M059J (cell line): ENCODE measurements at places on chromosomes 6 and 20. TPM values are rescaled to one million over a fixed set of nuclear protein-coding genes. Genes with fewer than 3 reads are reported as not detected.
A peak's percentile ranks its signal among the peaks of the same experiment; 100 is the strongest.

- DNase-seq = peak; percentile 31
Observed at GRCh38 chr20:58169450-58169849, 59.0 kb downstream of the ANKRD60 start.

DNA sequence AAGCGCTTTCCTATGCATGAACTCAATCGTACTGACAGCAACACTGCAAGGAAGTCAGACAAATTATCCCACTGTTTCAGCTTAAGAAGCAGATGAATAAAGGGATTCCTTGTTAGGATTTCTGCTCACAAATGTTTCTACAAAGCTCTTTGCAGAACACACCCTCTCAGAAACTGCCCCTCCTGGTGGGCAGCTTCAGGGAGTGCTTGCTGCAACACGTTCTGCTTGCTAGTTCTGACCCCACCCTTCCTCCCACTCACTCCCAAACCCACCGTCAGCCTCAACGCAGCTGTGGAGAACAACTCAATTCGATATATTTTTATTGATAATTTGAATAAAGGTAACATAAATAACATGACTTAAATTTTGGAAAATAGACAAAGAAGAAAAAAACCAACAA lies 250.8 kb upstream of the PRDM1 start:
- peak; percentile 51 for DNase-seq

DNA sequence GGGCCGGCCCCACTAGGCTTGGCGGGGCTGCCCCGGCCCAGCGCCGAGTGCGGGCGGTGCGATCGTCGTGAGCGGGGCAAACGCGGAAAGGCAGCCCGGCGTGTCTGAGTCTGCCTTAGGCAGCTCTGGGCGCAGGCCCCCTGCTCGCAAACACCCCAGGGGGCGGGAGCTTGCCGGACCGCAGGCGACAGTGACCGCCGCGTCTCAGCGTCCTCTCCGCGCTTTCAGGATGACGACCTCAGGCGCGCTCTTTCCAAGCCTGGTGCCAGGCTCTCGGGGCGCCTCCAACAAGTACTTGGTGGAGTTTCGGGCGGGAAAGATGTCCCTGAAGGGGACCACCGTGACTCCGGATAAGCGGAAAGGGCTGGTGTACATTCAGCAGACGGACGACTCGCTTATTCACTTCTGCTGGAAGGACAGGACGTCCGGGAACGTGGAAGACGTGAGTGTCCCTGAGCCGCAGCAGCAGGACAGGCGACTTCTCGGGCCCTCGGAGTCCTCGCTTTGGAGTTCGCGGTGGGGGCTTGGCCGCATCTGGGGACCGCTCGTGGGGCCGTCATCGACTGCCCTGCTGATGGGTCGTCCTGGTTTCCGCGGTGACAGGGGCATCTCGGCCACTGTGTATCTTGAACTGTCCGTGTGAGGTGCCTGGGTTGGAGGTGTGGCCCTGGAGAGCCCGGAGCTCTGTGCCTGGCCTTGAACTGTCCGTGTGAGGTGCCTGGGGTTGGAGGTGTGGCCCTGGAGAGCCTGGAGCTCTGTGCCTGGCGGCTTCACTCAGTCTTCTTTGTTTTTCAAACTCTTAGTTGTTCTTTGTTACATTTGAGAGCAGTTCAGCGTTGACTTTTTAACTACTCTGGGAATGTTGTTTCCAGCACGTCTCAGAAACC lies 786 bp downstream of the ADRM1 start:
- DNase-seq = peak; percentile 43

GRCh38 chr6:18309046-18309445 lies 44.7 kb upstream of the DEK start:
- peak; percentile 34 for DNase-seq

GRCh38 chr6:5211492-5211891 lies 49.3 kb downstream of the LYRM4 start:
- DNase-seq = no peak

DNA sequence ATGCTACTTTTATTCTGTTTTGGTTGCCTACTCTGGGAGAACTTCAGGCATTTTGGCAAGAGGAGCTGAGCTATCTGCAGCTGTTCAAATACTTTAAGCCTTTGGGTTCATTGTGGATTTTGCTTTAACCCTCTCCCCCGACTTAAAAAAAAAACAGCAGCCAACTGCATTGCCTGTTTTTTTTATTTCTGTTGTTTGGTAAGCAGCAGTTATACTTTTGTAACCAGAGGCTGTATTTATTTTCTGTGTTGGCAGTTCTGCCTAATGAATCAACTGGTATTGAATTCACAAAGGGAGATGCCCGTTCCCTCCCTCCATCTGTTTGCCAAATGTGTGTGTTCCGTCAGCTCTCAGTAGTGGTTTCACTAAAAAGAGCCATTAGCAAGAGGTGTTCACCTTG lies 484.0 kb downstream of the UTRN start:
- no peak for DNase-seq

DNA sequence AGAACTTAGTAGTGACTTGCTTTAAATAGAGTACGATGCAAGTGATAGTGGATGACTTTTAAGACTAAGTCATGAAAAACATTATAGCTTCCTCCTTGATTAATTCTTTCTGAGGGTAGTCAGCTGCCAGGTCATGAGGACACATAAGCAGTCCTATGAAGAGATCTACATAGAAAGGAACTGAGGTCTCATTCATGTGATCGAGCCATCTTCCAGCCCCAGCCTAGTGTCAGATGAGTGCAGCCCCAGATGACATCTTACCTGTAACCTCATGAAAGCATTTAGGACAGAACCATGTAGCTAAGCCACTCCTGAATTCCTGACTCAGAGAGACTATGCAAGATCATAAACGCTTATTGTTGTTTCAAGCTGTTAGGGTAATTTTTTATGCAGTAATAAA lies 67.7 kb downstream of the AK9 start:
- no peak for DNase-seq

GRCh38 chr6:146153040-146153758 lies 124.3 kb downstream of the GRM1 start:
- DNase-seq = no peak

- DNase-seq = no peak
Observed at GRCh38 chr6:15253203-15254022, 7.5 kb downstream of the JARID2 start.

- DNase-seq = no peak
Observed at GRCh38 chr20:17316316-17317038, 89.6 kb downstream of the PCSK2 start.

DNA sequence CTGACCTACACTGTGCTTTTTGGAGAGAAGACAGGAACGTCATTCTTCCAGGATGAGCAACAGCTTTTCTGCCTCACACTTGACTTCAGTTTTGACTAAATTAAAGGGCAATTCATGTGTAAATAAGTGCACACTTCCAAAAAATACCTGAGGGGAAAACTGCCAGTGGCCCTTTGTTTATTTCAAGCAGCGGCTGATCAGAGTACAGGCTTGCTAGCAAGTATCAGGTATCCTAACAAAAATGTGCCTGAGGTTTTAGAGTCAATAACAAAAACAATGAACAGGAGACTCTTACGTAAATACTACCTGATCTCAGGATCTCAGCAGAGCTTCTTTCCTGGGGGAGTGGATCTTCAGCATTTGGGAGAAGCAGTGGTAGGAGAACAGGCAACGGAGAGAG lies 12.4 kb downstream of the LY86 start:
- peak; percentile 30 for DNase-seq

DNA sequence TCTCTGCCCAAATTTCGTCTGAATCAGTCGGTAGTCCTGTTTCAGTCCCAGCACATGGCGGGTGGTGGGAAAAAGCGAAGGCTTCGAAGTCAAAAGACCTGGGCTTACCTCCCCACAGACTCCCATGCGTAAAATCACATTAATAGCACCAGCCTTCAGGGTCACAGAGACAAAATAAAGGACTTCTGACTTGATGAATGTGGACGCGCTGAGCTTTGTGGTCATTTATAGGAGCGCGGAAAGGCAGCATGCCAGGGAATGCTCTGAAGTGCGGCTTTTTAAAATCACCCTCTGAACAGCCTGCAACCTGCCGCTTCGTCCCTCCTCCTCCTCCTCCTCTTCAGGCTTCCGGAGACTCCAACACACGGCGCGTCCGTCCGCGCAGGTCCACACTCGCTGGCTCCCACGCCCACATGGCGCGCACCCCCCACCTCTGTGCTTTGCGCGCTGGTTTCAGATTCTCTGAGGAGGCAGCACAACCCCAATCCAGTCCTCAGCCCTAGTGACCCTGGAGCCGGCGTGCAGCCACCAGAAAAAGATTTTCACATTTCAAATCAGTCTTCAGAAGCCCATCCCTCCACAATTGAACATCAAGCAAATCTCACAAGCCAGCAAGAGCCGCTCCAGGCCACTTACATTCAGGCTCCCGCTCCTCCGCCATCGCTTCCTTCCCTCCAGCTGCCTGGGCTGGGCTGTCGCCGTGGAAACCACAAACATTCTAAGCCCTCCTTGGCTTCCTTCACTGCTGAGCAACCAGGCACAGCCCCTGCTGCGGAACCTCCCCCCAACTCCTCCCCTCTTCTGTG lies at the start of gene C6orf118:
Gene C6orf118 (minus strand): TSS at position 680 of the 806 bp plus-strand sequence. CDS start 19 bp downstream, at position 661.
- peak; percentile 39 for DNase-seq

DNA sequence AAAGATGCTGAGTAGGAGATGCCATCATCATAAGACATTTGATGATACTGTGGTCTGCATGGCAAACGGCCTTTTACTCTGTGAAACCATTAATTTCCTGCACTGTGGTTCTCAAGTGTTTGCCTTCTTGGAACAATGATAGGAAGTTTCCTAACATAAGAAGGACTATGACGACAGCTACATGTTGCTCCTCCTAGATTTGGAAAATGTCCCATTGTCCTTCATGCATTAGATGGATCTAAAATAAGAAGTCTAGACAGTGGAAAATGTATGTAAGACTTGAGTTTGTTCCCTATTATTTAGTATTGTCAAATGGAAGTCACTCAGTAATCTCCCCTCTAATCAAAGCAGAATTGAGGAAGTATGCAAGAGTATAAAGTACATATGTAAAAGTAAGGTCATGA lies 98.5 kb upstream of the TMEM170B start:
- no peak for DNase-seq

DNA sequence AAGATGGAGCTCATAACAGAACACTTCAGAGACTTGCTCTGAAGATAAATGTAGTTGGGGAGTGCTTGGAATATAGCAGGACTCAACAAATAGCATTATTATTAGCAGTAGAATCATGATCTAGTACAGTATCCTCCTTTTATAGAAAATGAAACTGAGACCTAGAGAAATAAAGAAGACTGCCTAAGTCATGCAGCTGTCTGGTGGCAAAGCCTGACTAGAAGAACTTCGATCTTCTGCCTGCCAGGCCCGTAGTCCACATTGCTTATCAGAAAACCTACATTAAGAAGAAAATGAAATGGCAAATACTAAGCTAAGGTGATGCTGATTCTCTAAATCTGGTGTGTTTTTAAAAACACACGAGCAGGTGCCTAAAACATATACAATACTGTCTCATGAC lies 46.4 kb upstream of the DST start:
- DNase-seq = no peak

DNA sequence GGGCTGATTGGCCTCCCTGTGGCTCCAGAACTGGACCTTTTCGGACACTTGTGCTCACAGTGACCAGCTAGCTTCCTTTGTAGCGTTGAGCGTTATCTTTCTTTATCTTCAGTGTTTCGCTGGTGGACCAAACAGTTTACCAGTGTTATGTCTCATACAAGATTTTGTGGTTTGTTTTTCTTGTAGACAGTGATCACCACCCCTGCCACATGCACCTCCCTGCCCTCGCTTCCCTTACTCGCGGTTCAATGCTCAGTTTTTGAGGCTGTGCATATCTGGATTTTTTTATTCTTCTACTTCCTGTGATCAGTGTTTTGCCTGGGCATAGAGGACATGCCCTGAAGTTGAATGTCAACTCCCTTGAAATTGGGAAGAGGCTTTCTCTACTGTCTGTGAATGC lies 16.4 kb downstream of the MYT1 start:
- DNase-seq = no peak

DNA sequence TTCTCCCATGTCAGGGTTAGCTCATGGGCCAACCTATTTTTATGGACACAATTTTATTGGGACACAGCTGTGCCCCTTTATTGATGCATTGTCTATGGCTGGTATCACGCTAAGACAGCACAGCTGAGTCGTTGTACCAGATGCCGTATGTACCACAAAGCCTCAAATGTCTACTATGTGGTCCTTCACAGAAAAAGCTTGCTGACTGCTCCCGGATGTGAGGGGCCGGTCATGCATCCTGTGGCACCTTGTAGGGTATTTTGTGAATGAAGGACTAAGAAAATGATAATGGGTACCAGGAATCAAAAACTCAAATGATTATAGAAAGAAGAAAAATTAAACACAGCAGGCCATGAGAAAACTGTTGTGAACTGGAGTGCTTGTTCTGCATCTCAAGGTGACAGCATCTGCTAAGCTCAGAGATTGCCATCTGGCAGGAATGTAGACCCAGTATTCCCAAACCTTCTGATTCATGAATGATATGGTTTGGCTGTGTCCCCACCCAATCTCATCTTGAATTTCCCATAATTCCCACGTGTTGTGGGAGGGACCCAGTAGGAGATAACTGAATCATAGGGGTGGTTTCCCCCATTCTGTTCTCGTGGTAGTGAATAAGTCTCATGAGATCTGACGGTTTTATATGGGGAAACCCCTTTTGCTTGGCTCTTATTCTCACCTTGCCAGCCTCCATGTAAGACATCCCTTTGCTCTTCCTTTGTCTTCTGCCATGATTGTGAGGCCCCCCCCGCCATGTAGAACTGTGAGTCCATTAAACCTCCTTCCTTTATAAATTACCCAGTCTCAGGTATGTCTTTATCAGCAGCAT lies 248.5 kb downstream of the TSHZ2 start:
- peak; percentile 47 for DNase-seq

GRCh38 chr20:15555913-15556312 lies 1017.3 kb downstream of the KIF16B start:
- DNase-seq = peak; percentile 42

GRCh38 chr6:168616816-168617765 lies 176.1 kb downstream of the SMOC2 start:
- DNase-seq = no peak

DNA sequence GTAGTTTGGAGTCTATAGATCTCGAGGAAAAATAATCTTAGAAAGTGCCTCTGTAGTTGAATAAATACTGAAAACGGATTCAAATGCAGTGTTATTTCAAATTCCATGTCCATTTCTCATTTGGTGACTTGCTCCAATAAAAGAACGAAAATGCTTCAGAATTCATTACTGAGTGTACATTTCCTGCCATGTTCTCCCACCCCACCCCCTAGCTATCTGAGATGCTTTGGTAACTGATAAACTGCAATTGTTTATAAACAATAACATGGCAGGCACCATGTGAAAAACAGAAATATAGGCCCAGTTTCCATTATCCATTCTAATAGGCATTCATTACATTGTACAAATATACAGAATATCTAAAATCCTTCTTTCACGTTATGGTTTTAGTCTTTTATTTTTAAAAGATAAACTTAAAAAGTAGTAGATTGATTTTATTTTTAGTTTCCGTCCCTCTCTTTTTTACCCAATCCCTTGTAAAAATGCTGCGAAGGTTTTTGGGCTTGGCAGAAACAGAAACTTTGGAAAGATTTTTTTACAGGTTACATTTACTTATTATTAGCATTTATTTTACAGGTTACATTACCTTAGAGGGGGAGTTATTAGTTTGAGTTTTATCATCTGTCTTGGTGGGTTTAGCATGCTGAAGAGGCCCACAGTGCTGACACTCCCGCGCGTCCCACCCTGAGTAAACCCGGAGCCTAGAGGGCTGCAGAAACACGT lies 1.5 kb downstream of the FAM162B start:
- no peak for DNase-seq

- peak; percentile 79 for DNase-seq
Observed at GRCh38 chr6:149545258-149545753, 537 bp downstream of the PPIL4 start.

The SLC2A10 gene
- 27.6 and 28.5 TPM in 2 replicates for total RNA-seq

The FGD2 gene
- total RNA-seq = not detected in 2 replicates

The KCNQ5 gene
- total RNA-seq = 3.2 and 4.8 TPM in 2 replicates

The ANKRD60 gene
- total RNA-seq = not detected in 2 replicates

The MATN4 gene
- total RNA-seq = not detected in 2 replicates

The NR2E1 gene
- 0.37 and 1.2 TPM in 2 replicates for total RNA-seq
